ENCODE measurements at places on chromosomes 1 and 21. TPM values are rescaled to one million over a fixed set of nuclear protein-coding genes. Genes with fewer than 3 reads are reported as not detected.
A peak's percentile ranks its signal among the peaks of the same experiment; 100 is the strongest.

PLEKHG5 gene
- total RNA-seq = 9.9 TPM

TMED5 gene
- total RNA-seq = 72.3 TPM

PGBD5 gene
- total RNA-seq = 2.5 TPM

- peak; percentile 18 for DNase-seq
Observed at GRCh38 chr21:31781737-31782136, 49.8 kb upstream of the SCAF4 start.

DNA sequence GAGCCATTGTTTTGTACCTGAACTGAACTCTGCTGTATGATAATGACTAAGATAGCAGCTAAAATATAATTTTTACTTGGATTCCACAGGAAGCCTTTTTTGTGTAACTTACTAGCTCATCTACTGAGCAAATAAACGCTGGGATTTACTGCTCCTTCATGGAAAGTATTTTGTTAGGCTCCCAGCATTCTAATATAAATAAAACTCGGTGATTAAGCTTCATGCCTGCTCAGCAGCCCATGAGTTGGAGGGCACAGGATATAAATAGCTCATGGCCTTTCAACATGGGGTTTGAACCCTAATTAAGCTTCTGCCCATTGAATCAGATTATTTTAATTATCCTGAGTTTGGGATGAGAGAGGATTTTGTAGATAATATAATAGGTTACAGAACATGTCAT lies 180.0 kb downstream of the PCP4 start:
- no peak for DNase-seq

DNA sequence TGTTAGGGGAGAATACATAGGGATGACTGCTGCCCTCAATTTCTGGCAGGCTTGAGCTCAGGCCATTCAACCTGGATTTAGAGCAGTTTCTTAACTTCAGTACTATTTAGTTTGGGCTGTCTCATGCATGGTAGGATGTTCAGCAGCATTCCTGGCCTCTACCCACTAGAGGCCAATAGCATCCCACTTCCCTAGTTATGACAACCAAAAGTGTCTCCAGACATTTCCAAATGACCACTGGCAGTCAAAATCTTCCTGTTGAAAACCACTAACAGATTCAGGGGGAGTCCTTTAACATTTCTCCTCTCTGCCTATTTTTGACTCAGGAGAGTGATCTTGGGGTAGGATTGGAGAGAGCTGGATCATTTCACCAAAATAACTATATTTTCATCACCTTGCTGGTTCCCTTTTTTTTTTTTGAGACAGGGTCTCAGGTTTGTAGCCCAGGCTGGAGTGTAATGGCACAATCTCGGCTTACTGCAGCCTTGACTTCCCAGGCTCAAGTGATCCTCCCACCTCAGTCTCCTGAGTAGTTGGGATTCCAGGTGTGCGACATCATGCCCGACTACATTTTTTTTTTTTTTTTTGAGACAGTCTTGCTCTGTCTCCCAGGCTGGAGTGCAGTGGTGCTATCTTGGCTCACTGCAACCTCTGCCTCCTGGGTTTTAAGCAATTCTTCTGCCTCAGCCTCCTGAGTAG lies 8.7 kb downstream of the GNAT2 start:
- no peak for DNase-seq

DNA sequence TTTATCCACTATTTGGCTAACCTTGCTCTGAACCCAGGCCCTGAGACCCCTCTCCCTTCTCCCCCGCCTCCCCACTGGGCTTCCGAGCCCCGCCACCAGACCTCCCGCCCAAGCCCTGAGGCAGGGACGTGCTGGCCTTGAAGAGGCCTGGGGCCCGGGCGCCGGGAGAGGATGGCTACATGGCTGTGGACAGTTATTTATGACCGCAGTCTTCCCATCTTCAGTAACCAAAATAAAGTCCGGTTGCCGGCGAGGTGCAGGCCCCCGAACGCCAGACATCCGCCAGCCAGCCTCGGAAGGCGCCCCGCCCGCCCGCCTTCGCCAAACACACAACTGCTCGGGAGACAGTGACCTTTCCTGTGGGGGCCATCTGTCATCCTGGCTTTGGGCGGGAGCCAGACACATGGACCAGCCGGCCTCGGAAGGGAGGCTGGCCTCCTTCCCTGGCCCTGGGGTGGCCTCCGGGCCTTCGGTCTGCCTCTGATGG lies 69.0 kb downstream of the DHRS3 start:
- DNase-seq = no peak

Data from urinary bladder (tissue), 4 donors.